ENCODE measurements at places on chromosomes 12 and 14. TPM values are rescaled to one million over a fixed set of nuclear protein-coding genes. Genes with fewer than 3 reads are reported as not detected.

DNA sequence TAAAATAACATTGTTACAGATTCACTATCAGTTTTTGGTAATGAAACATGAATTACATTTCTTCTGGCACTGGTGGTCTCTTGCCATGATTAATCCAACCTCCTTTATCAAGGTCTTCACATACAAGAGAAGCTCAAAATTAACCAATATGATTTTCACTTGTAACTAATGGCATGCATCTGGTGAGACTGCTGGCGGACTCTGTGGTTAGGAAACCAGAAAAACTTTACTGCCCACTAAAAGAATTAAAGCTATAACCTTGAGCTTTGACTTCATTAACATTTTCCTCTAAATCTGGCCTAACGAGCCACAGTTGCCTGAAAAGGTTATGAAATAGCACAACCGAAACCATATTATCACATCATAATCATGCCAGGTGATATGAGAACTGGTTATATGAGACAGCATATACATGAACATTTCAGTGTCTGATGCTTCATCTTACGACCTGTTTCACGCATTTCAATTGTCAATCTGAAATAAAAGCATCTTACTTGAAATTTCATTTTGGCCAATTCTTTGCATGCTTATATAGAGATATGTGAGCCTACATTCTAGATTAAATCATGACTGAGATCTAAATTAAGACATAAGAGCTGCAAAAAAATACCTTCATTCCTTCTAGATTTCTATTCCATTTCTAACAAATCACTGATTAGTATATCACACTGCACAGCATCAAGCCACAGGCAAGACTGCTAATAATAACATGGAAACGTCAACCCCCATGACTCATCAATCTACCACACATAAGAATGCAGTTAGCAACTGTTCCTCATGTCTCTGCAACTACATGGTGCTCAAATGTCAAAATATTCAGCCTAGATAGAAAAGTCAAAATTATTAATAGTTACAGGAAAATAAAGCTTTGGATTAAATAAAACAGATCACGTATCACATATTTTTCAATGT is 89.3 kb downstream of the OSBPL8 start:
- H3K36me3 ChIP-seq, result no peaks in the 10 kb centered on the region
- H3K27ac ChIP-seq, result peak overlapping the region; percentile 9
- H3K4me3 ChIP-seq, result no peak overlapping the region
- peaks cover 19% of the 10 kb centered on the region for H3K4me1 ChIP-seq
- no peaks in the 10 kb centered on the region for H3K27me3 ChIP-seq

Gene CCDC184
- total RNA-seq, result 11.9 TPM

- DNase-seq, result no peak
- no peak overlapping the region for H3K4me3 ChIP-seq
- peaks cover 15% of the 10 kb centered on the region for H3K4me1 ChIP-seq
- peaks cover 17% of the 10 kb centered on the region for H3K36me3 ChIP-seq
- H3K27ac ChIP-seq, result no peak overlapping the region
- H3K27me3 ChIP-seq, result no peaks in the 10 kb centered on the region
These were observed 2.0 kb upstream of the SHMT2 start for GRCh38 chr12:57227315-57228115.

DNA sequence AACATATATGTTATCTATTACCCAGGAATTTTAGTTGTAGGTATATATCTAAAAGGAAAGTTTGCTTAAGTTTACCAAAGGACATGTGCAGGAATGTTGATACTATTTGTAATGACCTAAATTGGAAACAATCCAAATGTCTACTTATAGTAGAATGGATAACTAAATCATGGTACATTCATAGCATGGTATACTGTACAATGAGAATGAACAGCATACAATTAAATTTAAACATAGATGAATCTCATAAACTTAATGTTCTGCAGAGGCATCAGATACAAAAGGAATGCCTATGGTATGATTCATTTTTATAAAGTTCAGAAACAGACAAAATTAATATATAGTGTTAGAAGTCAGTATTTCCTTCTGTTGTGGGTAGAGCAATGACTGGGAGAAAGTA is 135.4 kb downstream of the GPHN start:
- no peak overlapping the region for H3K4me3 ChIP-seq
- no peak overlapping the region for H3K27ac ChIP-seq
- H3K4me1 ChIP-seq, result no peaks in the 10 kb centered on the region
- H3K36me3 ChIP-seq, result no peaks in the 10 kb centered on the region
- no peaks in the 10 kb centered on the region for H3K27me3 ChIP-seq

GRCh38 chr12:12507121-12507520 is 55.5 kb downstream of the DUSP16 start:
- DNase-seq, result no peak
- H3K27ac ChIP-seq, result no peak overlapping the region
- no peaks in the 10 kb centered on the region for H3K27me3 ChIP-seq
- peaks cover 25% of the 10 kb centered on the region for H3K4me1 ChIP-seq
- H3K36me3 ChIP-seq, result no peaks in the 10 kb centered on the region
- no peak overlapping the region for H3K4me3 ChIP-seq

DNA sequence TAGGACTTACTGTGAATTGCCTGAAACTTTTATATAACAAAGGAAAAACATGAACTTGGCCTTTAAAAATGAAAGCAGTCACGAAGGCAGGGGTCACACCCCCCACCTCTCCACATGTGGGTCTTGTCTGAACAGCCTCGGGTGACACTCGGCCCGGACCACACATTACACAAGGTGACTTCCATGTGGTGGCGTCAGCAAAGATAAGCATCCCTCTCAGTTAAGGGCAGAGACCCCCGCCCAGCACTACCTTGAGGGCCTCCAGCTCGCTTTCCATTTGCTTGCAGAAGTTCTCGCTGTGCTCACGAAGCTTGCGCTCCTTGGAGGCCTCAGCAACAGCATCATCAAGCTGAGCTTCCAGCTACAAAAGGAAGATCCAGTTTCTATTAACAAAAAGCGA is 47.4 kb downstream of the AMN start:
- H3K4me1 ChIP-seq, result no peaks in the 10 kb centered on the region
- no peaks in the 10 kb centered on the region for H3K27me3 ChIP-seq

- H3K4me1 ChIP-seq, result no peaks in the 10 kb centered on the region
- no peaks in the 10 kb centered on the region for H3K36me3 ChIP-seq
- no peak overlapping the region for H3K4me3 ChIP-seq
- no peaks in the 10 kb centered on the region for H3K27me3 ChIP-seq
- H3K27ac ChIP-seq, result no peak overlapping the region
These were observed 16.2 kb upstream of the SLC16A7 start for GRCh38 chr12:59579631-59580030.

GRCh38 chr12:98653866-98654493 is 8.9 kb downstream of the APAF1 start:
- no peak overlapping the region for H3K4me3 ChIP-seq
- H3K36me3 ChIP-seq, result peaks cover 51% of the 10 kb centered on the region
- no peaks in the 10 kb centered on the region for H3K4me1 ChIP-seq
- H3K27ac ChIP-seq, result no peak overlapping the region
